ENCODE measurements at places on chromosomes 11 and 22.
A peak's percentile ranks its signal among the peaks of the same experiment; 100 is the strongest.

DNA sequence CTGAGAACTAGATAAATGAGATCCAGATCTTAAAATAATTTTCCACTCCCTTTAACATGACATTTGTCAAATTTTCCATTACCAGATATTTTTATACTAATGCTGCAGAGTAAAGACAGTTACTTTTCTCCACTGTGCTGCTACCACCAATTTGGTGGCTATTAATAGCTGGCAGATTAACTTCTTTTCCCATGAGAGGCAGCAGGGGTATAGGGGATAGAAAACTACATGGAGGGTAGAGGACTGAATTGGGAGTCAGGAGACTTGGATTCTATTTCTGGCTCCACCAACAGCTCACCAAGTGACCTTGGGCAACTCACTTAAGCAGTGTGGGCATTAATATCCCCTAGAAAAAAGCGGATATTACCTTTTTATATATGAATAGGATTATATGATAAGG is 69.2 kb downstream of the KIF18A start:
- no peak for DNase-seq

GRCh38 chr11:113351480-113351879 is 36.1 kb upstream of the ANKK1 start:
- no peak for DNase-seq

DNA sequence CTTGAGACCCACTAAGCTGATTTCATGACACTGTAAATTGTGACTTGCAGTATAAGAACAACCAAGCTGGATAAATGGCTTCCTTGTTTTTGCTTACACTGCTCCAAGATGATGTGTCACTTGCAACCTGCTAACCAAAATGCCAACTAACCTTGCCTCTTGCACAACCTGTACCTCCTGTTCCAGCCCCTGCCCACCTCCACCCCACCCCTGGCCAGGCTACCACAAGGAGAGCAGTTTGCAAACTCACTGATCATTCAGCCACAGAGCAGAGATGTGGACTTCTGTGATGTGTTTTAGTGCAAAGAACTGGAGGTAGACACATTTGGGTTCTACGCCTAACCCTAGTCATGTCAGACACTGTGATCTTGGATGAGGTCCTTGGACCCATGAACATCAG is 4.3 kb upstream of the APOL6 start:
- no peak for DNase-seq

DNA sequence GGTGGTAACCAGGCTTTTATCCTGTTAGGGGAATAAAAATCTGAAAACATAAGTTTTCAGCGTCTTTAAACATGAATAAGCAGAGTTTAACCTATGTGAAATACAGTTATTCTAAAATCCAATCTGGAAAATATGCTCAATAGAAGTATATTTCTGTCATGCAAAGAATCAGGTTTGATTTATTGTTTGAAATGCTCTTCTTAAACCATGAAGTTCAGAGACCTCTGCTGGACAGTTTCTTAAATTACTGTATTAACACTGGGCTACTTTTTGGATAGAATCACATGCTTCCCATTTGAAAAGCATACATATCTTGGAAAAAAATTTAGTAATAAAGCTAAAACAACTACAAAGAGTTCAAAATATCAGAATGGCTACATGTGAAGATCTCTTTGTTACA is 25.4 kb downstream of the APIP start:
- no peak for DNase-seq

DNA sequence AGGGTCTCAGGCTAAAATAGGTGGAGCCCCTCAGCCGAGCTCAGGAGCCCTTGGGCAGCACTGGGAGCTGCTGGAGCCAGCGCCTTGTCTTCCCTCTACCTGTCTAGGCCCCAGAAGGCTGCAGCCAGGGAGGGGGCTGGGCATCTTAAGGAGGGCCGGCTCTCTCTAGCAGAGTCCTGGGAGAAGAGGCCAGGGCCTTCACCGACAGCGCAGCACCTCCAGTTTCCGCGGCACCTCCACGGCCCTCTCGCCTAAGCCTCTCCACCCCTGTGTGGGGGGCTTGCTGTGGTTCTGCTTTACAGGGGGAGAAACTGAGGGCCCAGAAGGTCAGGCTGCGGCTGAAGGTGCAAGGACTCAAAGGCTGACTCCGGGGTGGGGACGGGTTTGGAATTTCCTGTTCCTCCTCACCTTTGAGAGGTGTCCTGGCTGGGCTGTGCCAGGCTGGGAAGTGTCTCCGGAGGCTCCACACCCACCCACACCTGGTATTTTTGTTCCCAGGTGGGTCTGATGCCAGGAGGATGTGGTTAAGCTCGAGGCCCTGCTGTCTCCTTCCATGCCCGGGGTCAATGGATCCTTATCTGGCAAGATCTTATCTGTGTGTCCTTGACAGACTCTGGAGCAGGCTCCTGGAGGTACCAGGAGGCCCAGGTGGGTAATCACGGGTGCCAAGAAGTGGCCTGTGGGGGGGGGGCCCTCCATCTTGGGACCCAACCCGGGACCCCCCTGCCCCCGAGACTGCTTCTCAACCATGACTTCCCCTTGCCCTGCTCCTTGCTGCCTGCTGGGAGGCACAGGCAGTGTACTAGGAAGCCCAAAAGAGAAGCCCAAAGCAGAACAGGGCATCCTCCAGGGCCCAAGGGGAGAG is 95.3 kb upstream of the FGF3 start:
- peak; percentile 60 for DNase-seq

GRCh38 chr22:22071455-22071854 is 88.9 kb upstream of the TOP3B start:
- no peak for DNase-seq

GRCh38 chr11:61007383-61007955 is 36.0 kb downstream of the CD6 start:
- DNase-seq = peak; percentile 49

DNA sequence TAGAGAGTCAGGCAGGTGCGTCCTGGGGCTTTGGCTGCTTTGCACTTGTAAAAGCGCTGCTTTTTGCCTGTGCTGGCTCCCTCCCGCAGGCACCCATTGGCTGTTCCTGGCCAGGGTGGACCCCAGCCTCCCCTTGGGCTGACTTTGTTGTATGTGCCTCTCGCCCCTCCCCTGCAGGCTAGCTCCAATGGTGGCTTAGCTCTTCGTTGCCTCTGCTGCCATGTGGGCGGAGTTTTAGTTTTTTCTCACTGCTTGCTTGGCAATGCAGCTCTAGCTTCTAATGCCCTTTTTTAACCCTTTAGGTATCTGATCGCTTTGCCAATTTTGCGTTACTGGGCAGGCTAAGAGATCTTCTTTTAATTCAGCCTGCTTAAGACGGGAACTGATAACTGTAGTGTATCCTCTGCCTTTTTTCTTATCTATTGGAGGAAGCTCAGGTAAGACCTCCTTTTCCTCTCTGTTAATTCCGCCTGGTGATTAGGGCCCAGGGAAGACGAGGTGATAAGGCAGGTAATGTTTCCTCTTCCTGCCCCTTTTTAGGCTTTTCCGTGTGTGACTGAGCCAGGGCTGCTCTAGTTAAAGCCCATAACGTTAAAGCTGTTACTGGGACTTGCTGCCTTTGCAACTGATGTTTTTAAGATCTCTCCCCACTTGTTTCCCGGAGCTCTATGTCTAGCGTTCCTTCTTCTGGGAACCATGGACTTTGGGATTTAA is 11.7 kb upstream of the GLYATL1 start:
- peak; percentile 10 for DNase-seq

DNA sequence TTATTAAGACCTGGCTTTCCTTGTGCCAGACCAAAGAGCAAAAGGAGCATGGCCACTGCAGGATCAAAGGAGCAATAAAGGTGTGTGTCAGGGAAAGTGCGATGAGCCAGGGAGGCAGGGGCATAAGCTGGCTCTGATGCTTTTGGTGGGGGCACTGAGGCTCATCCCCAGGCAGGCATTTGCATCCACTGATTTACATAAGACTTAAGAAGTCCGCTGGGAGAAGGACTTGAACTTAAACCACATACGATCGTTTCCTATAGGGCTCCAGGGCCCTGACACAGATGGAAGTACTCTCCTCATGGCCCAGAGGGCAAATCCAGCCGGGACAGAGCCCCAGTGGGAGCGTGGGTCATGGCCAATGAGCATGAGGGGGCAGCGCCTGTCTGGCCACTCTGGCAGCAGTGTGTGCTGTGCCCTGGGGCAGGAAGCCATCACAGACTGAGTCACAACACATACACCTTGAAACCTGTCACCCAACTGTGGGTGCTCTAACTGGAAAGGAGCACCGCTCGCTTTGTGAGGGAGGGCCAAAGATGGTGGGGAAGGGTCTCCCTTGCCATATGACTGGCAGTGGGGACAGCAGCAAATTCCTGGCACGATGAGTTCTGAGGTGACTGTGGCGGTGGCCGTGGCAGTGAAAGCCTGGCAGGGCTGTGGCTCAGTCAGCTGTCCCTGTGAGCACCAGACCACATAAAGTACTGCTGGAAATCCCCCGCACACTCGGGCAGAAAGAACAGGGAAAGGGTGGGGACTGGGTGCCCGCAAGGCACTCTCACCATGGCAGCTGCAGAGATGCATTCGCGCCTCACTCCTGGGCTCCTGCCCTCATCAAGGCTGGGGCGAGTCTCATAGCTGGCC is 79.4 kb upstream of the LMO1 start:
- DNase-seq = peak; percentile 31

GRCh38 chr11:120875986-120876385 is 147.9 kb upstream of the TBCEL start:
- DNase-seq = no peak

DNA sequence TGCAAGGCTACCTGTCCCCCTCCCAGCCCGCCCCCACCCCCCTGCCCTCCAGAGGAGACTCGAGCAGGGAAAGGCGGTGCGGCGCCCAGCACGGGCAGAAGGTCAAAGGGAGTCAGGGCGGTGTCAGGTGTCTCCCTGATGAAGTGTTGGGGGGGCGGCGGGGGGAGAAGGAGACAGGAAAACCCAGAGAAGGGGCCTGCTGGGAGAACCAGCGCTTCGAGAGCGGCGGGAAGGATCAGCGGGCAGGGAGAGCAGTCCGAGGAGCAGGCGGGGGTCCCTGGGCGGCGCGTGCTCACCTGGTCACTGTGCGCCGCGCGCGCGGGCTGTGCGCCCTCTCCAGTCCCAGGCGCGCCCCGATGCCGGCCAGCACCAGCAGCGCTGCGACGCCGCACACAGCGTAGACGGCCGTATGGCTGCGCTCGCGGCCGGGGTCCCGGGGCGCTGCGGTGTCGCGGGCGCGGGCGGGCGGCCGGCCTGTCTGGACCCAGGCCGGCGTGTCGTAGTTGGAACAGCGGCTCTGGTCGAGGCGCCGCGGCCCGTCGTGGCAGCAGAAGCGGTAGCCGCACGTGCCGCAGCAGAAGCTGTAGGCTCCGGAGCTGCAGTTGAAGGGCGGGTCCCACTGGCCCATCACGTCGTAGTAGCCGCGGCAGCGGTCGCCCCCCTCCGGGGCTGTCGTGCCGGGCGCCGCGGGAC is 886 bp downstream of the SHISA8 start:
- no peak for DNase-seq

All from Calu3 (cell line).